Ovary (tissue), 10 donors: ENCODE measurements at places on chromosomes 6 and 20.
A peak's percentile ranks its signal among the peaks of the same experiment; 100 is the strongest.

DNA sequence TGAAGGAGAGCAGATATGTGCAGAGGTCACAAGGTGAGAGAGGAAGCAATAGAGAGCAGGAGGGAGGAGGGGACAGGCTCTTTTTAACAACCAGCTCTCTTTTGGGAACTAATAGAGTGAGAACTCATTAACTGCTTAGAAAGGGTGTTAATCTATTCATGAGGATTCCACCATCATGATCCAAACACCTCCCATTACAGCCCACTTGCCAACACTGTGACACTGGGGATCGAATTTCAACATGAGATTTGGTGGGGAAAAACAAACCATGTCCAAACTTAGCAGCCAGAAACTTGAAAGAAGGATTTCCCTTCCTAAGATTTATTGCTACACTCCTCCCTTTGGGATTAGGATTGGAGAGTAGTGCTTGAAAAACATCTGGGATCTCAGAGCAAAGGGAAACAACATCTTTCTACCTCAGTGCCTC is 135.5 kb upstream of the PLCB4 start:
- DNase-seq, result no peak

- no peak for DNase-seq
These were observed 30.9 kb upstream of the MLN start for GRCh38 chr6:33834401-33835392.

GRCh38 chr6:89924231-89924630 is 30.0 kb downstream of the GJA10 start:
- no peak for DNase-seq

DNA sequence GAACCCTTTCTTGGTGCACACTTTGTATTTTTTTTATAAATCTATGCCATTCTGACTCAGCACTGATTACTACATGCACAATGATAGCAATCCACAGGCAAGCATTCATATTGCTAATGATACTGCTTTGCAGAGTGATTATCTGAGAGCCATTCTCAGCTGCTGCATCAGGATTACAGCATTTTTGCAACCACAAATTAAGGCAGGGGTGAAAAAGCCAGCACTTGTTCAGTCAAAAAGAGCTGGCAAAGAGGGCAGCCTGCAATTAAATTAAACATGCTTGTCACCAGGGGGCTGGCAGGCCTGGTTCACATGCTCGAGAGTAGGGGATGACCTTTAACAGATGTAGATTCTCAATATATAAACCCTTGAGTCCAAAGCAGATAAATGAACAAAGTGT is 40.7 kb upstream of the SLC17A4 start:
- no peak for DNase-seq

DNA sequence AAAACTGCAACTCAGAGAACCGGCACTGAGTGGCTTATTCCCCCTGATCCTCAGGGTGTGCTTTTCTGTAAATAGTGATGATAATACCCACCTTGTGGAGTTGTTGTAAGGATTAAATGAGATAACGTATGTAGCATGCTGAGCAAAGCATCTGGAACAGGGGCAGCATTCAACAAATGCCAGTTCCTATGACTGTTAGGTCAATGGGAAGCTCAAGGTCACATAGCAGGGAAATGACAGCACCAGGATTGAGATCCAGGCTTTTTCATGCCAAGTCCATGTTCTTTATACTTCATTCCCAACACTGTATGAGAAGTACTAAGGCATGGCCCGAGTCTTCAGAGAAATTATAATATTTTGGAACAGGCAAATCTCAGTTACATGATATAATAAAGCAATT is 5.1 kb downstream of the RCAN2 start:
- no peak for DNase-seq

- DNase-seq, result no peak
These were observed 124.8 kb downstream of the COL12A1 start for GRCh38 chr6:75081047-75081446.

- DNase-seq, result no peak
These were observed 49.8 kb upstream of the NEDD9 start for GRCh38 chr6:11282245-11282644.

- DNase-seq, result no peak
These were observed 75.9 kb downstream of the EDN3 start for GRCh38 chr20:59376109-59376841.

DNA sequence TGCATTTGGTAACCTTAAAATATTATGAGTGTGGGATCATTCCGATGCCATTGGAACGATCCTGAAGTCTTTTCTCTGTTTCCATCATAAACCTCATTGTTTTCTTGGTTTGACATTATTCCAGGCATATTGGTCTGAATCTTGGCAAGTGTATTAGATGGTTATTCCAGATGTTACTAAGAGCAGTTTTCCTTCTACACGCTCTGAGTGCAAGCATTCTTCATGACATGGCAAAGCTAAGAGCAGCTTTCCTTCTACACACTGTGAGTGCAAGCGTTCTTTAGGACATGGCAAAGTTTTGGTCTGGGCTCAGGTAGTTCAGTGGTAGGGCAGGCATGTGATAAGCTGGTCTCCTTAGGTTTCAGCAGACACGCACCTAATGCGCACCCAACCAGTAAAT is 53.0 kb downstream of the SMOC2 start:
- no peak for DNase-seq

- DNase-seq, result no peak
These were observed 121.9 kb upstream of the SULF2 start for GRCh38 chr20:47907031-47907675.

GRCh38 chr20:37627060-37627766 is 66.6 kb upstream of the CTNNBL1 start:
- peak; percentile 35 for DNase-seq

GRCh38 chr20:4985658-4986057 is 15.7 kb downstream of the SLC23A2 start:
- DNase-seq, result no peak

DNA sequence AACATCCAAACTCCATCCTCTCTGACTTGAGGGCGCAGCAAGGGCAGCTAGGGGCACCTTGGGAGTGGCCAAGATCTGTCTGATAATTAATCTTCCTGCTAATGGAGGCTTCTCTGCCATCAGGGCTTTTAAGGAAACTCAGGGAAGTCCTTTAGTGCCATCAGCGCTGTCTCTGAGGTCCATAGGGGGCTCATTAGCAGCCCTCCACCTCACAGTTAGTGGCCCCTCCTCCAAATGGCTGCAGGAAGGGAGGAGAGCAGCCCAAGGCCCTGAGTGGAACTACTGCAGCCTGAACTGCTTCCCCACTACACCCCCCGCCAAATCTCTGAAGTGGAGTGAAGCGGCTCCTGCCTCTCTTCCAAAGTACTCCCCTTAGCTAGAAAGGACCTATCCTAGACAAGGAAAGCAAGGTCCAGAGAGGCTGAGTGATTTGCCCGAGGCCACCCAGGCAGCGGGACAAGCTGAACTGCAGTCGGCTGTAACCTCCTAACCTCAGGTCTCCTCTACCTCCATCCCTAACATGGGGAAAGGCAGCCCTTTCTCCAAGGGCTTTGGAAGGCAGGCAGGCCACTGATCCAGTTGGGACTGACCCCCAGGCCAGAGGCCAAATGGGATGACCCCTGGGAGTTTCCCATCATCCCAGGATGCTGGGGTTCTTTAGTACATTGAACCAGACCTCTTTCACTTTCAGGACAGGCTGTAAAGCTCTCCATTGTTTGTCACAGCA is 39.5 kb upstream of the ZFAND3 start:
- DNase-seq, result no peak

GRCh38 chr6:69061066-69061465 is 426.0 kb downstream of the ADGRB3 start:
- no peak for DNase-seq

DNA sequence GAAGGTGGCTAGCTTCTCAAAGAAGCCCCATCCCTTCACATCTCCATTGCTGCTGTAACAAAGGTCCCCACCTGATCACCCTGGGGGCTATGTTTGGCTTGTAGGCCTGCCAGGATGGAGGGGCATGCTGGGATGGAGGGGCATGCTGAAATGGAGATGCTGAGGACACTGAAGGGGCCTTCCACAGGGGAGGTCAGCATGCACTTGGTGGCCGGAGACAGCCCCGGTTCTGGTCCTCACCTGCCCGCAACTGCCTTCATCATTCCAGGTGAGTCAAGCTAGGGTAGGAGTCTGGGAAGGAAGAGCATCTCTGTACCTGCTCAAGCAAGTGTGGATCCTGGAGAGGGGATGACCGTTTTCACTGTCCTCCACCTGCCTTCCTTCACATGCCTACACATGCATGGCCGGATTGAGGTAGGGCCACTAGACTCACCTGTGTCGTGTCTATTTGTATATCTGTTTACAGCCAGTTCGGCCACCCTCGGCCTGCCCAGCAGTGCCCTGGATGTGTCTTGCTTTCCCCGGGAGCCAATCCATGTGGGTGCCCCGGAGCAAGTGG is 6.0 kb downstream of the L3MBTL1 start:
- DNase-seq, result no peak

- DNase-seq, result no peak
These were observed 10.5 kb downstream of the NKX2-2 start for GRCh38 chr20:21503345-21503744.

- DNase-seq, result no peak
These were observed 447.4 kb downstream of the PKHD1 start for GRCh38 chr6:51640021-51640420.

DNA sequence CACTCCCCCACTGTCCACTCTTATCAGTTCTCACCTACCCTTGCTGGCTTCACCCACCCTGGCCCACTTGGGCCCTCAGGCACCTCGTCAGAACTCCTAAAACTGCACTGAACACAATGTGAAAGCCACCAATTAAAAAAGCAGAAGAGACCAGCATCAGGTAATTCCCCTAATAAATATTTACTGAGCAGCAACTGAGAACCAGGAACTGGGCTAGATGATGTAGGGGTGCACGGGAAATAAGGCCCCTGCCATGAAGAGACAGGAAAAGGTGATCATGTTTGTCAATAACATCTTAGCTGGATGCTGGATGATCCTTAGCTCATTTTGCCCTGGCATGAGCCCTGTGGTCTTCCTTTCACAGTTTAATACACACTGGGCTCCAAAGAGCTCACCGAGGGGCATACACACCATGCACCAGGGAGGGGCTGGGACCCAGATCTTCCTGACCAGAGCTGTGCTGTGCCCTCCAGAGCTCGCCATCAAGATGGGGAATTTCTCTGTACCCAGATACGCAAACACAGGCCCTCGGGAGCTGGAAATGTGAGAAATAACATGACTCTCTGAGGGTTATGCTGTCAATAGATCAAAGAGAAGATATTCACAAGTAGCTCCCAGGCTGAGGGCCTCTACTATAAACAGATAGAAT is 113.6 kb upstream of the SLC22A16 start:
- no peak for DNase-seq

DNA sequence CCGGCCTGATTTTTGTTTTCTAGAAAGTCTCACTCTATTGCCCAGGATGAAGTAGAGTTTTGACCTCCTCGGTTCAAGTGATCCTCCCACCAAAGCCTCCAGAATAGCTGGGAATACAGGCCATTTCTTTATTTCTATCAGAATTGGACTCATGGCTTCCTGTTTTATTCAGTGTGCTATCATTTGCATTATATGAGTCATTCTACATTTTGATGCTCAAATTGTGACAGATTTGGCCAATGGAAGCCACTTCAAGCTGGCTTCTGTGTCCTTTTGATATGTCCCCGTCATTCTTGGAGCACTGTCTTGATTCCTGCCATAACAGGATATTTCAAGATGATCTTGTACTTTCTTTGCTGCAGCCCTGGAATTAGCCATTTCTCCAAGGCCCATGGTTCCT is 75.1 kb downstream of the CNBD2 start:
- DNase-seq, result no peak

DNA sequence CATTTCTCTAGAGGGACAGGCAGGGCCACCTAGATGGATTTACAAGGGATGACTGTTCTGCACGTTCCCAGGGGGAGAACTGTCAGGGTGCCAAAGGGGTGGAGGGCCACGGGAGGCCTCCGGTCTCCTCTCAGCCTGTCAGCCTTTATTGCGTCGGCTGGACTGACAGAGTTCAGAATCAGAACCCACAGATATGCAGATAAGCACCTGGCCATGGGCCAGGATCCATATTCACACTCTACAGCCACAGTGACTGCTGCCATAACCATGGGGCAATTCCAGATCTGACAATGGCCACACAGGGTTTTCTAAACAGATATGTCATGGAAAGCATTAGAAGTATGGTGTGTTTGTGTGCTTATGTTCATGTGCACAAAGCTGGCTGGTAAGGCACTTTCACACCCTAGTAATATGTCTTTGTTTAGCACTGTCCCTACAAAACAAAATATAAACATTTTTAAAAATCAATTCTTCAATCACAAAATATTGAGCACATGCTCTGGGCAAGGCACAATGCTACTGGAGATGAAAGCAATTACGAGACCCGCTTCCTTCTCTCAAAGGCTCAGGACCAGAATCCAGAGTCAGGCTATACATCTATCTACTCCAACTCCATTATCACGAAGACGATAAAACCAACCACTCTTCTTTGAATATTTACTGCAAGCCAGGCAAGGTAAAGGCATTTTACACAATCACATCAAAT is 29.1 kb downstream of the TRAM2 start:
- no peak for DNase-seq

DNA sequence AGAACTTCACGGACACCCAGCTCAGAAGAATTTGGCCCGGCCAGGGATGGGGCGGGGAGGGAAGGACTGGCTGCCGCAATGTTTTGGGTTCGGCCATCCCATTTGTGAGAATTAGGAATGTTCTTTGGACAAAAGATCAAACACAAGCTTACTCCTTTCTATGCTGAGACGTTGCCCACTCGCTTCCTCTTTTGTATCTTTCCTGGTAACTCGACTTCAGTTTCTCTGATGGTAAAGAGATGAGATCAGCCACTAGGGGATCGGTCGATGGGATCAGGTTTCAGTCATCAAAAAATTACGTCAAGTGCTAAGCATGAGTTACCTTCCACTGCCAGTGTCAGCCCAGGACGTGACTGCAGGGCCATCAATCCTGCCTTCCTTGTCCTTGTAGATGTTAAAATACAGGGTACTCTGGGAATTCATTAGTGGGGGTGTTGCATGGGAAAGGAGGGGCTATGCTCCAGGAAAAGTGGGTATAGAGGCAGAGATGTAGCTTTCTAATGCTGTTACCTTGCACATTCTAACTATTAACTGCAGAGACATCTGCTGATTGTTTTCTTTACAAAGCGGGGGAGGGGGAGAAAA is 190.2 kb downstream of the TSHZ2 start:
- peak; percentile 63 for DNase-seq

DNA sequence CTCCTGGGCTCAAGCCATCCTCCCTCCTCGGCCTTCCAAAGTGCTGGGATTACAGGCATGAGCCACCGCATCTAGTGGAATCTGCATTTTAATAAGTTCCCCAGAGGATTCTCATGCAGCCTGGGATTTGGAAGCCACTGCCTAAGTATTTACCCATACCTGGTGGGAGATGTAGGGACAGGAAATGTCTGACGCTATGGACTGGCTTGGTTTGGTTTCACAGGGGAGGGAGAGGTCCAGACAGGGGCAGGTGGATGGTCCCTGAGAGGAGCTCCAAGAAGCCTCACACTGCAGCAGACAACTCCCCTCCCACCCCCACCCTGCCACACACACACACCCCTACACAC is 4.4 kb downstream of the VSTM2L start:
- no peak for DNase-seq

GRCh38 chr20:18692447-18692846 is 104.6 kb downstream of the DTD1 start:
- no peak for DNase-seq

- DNase-seq, result no peak
These were observed 10.4 kb upstream of the CALHM5 start for GRCh38 chr6:116500969-116501433.
